ENCODE measurements at places on chromosomes 5 and 9.

- no peak for DNase-seq
Measured at GRCh38 chr9:15304632-15305031, 2.4 kb downstream of the TTC39B start.

- DNase-seq: peak; percentile 9
Measured at GRCh38 chr5:123157791-123158581, 68.9 kb downstream of the PRDM6 start.

DNA sequence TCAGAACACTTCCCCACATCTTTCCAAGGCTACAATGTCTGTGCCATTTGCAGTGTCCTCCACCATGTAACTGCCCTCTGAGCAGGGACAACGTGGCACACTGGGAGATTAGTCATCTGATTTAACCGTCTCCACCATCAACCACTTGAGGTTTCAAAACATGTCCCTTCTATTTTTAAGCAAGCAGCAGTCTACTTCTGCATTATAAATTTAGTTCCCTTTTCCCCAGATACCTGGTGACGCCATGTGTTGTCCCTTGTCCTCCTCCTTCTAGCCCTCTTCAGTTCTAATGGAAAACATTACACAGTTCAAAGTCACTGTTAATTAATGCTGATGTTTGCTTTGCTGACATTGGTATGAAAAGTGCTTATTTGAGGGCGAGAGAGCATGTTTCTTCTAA, 52.8 kb downstream of the ATP10B start:
- no peak for DNase-seq

DNA sequence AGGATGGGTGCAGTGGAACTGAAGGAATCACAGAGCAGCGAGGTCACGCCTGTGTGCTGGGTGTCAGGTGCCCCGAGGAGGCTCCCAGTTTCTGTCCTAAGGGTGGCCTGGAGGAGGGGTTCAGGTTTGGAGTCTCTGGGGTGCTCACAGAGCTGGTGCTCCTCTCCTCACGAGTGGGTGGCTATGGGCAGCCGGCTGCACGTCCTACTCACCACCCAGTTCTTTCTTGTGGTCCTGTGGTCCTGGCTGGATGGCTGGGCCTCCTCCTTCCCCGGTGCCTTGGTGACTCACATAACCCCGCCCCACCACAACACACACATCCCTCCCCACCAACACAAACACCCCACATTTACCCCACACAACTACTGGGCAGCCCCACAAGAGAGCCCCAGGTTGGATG, 9.9 kb upstream of the PTGS1 start:
- no peak for DNase-seq

DNA sequence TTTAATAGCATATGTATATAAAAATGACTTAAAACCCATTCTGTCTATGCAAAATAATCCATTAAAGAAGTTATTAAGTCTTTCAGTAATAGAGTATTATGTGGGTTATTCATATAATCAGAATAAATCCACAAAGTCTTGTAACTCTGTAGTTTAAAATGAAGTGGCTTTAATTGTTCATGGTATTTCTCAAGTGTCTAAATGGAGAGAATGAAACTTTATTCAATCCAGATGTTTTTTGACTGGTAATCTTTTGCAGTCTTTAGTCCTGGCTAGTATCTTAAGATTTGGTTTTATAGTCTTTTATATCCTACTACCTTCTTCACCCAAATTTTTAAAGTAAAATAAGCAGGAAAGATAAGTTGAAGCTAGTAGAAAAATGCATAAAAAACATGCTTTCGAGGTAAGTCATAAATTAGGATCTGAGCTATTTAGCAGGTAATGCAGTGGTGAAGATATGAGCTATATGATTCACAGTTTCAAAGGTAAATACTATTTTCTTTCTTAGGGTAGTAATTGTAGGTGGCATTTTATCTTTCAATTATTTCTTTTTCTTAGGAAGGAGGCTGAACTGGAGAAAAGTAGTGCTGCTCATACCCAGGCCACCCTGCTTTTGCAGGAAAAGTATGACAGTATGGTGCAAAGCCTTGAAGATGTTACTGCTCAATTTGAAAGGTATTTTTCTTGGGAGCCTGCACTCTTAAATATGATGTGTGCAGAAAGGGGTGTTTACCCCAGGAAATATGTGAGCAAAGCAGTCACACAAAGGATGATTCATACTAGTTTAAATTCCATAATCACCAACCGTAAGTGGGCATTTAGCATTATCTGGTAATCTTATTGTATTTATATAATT, 17.9 kb downstream of the HMMR start:
- DNase-seq: peak; percentile 21

- DNase-seq: no peak
Measured at GRCh38 chr5:61292062-61292657, 39.9 kb upstream of the ZSWIM6 start.

DNA sequence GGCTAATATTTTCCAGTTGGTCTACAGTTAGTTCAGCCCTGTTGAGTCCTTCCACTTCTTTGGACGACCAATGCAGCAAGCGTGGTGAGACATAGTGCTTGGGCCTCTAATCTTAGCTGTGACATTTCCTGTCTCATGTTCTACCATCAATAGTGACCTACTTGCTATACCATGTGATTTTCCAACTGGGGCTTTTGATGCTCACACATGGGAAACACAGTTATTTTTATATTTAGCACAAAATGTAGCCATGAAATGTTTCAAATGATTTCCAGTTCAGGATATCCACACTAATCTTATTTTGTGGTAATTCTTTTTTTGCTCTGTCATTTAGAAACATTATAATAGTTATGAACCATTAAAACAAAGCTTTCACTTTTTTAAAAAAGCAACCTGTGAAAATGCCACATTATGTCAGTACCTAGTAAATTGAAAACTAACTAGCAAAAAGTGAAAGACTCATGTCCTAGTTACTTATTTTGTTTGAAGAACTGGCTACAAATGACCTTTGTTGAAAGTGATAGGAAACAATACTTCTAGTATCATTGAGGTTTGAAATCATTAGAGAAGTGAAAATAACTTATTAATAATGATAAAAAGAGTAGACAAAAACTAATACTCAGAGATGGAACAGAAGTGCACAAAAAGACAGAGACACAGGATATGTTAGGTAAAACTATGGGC, 18.3 kb downstream of the MARCHF3 start:
- DNase-seq: peak; percentile 7

- DNase-seq: no peak
Measured at GRCh38 chr9:96246267-96246671, 55.7 kb downstream of the HSD17B3 start.

- DNase-seq: no peak
Measured at GRCh38 chr5:16897284-16897704, 38.8 kb downstream of the MYO10 start.

DNA sequence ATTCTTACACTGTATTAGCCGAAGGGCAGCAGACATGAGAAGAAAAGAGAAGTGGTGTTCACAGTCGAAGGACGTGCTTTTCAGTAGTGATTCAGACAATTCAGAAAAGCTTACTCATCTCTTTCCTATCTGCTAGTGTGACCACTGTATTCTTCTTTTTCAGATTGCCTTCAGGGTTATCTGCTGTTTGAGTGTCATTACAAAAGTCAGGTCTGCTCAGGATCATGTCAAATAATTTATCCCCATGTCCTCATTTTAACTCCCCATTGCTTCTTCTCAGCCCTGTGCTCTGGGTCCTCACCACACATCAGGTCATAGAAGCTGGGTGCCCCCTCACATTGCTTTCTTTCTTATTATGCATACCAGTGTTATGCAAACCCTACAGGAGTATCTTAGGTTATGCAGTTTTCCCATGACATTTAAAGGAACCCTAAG, 394.0 kb downstream of the CETN3 start:
- no peak for DNase-seq
